ENCODE measurements at places on chromosomes 3 and 15. TPM values are rescaled to one million over a fixed set of nuclear protein-coding genes. Genes with fewer than 3 reads are reported as not detected.
A peak's percentile ranks its signal among the peaks of the same experiment; 100 is the strongest.

GRCh38 chr3:52108302-52109232, 45.7 kb downstream of the POC1A start:
- H3K27me3 ChIP-seq, result no peaks in the 10 kb centered on the region
- no peak overlapping the region for H3K4me3 ChIP-seq
- H3K27ac ChIP-seq, result no peak overlapping the region
- peaks cover 2% of the 10 kb centered on the region for H3K36me3 ChIP-seq

DNA sequence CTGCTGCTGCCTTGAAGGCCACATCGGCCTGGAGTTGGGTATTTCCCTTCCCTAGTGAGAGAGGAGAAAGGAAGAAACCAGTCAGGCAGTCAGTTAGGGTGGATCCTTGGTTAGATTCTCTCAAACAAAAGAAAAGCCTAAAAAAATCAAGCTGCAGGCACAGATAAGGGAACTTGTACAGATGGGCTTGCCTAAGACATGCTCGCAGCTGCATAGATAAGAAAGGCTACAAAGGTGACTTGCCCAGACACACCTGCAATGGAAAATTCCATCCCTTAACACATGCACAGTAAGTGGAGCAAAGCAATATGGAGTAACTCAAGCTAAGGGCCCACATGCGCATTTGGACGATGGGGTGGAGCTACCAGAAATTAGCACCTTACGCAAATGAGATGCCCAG, 199.7 kb upstream of the ARPP21 start:
- H3K4me1 ChIP-seq, result no peaks in the 10 kb centered on the region
- H3K4me3 ChIP-seq, result no peak overlapping the region
- DNase-seq, result no peak
- no peak overlapping the region for H3K27ac ChIP-seq
- H3K36me3 ChIP-seq, result no peaks in the 10 kb centered on the region
- H3K27me3 ChIP-seq, result no peaks in the 10 kb centered on the region

The ADAM10 gene
- total RNA-seq, result 137 TPM

GRCh38 chr15:82597815-82598214, 49.3 kb downstream of the CPEB1 start:
- no peaks in the 10 kb centered on the region for H3K4me1 ChIP-seq
- H3K36me3 ChIP-seq, result no peaks in the 10 kb centered on the region
- no peak overlapping the region for H3K4me3 ChIP-seq
- no peak for DNase-seq

- H3K4me1 ChIP-seq, result no peaks in the 10 kb centered on the region
- H3K4me3 ChIP-seq, result peak overlapping the region; percentile 3
- H3K36me3 ChIP-seq, result peaks cover 3% of the 10 kb centered on the region
- no peak for DNase-seq
Measured at GRCh38 chr15:49421991-49422390, 1.1 kb upstream of the FGF7 start.

The ROPN1 gene
- total RNA-seq, result not detected

The JMJD7 gene
- total RNA-seq, result 1.2 TPM

- peaks cover 75% of the 10 kb centered on the region for H3K4me1 ChIP-seq
- DNase-seq, result no peak
- H3K4me3 ChIP-seq, result no peak overlapping the region
- peaks cover 29% of the 10 kb centered on the region for H3K36me3 ChIP-seq
- peak overlapping the region; percentile 92 for H3K27ac ChIP-seq
Measured at GRCh38 chr15:92915766-92916435, 15.8 kb downstream of the CHD2 start.

The ANKRD34C gene
- total RNA-seq, result not detected

The APOD gene
- total RNA-seq, result 1.4 TPM

The RLBP1 gene
- total RNA-seq, result under 0.01 TPM

- H3K4me1 ChIP-seq, result peaks cover 9% of the 10 kb centered on the region
- H3K27me3 ChIP-seq, result peaks cover 5% of the 10 kb centered on the region
- no peak overlapping the region for H3K27ac ChIP-seq
- H3K4me3 ChIP-seq, result no peak overlapping the region
- H3K36me3 ChIP-seq, result no peaks in the 10 kb centered on the region
- DNase-seq, result peak; percentile 86
Measured at GRCh38 chr3:139127101-139127500, 82.4 kb upstream of the PRR23C start.

The CHRD gene
- total RNA-seq, result 0.29 TPM

The TTC21A gene
- total RNA-seq, result 8.5 TPM

The IQCF6 gene
- not detected for total RNA-seq

The RPL22L1 gene
- total RNA-seq, result 297 TPM

- no peak overlapping the region for H3K4me3 ChIP-seq
- H3K4me1 ChIP-seq, result peaks cover 12% of the 10 kb centered on the region
- no peaks in the 10 kb centered on the region for H3K36me3 ChIP-seq
- H3K27me3 ChIP-seq, result no peaks in the 10 kb centered on the region
- no peak overlapping the region for H3K27ac ChIP-seq
Measured at GRCh38 chr3:81735334-81735733, 26.1 kb downstream of the GBE1 start.

GRCh38 chr3:39189959-39190269, 2.5 kb downstream of the XIRP1 start:
- no peak overlapping the region for H3K4me3 ChIP-seq
- DNase-seq, result no peak
- H3K27me3 ChIP-seq, result no peaks in the 10 kb centered on the region

GRCh38 chr15:83734487-83734886, 80.6 kb downstream of the ADAMTSL3 start:
- H3K27me3 ChIP-seq, result no peaks in the 10 kb centered on the region
- H3K4me1 ChIP-seq, result peaks cover 3% of the 10 kb centered on the region
- no peak overlapping the region for H3K4me3 ChIP-seq
- no peak for DNase-seq
- H3K27ac ChIP-seq, result no peak overlapping the region

DNA sequence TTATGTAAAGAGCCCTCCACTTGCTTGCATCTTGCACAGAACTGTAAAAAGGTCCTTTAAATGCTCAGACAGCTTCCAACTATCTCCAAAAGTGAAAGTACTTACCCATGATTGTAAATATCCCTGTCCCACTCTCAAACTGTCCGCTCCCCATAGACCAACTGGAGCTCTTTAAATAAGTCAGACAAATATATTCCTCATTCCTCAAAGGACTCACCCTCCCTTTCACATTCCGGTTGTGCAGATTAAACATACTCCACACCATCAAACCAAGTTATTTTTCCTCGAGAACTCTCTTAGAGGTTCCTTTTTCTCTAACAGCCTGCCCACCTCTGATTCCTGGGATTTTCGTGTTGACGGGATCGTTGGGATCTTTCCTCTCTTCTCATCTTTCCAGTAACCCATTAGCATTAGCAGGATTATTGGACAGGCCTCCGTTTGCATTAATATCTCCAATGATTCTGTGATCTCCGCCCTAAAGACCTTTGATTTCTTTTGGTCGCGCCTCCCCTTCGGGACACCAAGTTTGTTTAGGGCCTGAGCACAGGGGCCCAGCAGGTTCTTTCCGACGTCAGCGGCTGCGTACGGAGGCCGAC, 763 bp downstream of the GOLGB1 start:
- peak; percentile 67 for DNase-seq
- peak overlapping the region; percentile 97 for H3K27ac ChIP-seq
- H3K4me1 ChIP-seq, result peaks cover 19% of the 10 kb centered on the region
- peak overlapping the region; percentile 99 for H3K4me3 ChIP-seq
- H3K27me3 ChIP-seq, result no peaks in the 10 kb centered on the region

DNA sequence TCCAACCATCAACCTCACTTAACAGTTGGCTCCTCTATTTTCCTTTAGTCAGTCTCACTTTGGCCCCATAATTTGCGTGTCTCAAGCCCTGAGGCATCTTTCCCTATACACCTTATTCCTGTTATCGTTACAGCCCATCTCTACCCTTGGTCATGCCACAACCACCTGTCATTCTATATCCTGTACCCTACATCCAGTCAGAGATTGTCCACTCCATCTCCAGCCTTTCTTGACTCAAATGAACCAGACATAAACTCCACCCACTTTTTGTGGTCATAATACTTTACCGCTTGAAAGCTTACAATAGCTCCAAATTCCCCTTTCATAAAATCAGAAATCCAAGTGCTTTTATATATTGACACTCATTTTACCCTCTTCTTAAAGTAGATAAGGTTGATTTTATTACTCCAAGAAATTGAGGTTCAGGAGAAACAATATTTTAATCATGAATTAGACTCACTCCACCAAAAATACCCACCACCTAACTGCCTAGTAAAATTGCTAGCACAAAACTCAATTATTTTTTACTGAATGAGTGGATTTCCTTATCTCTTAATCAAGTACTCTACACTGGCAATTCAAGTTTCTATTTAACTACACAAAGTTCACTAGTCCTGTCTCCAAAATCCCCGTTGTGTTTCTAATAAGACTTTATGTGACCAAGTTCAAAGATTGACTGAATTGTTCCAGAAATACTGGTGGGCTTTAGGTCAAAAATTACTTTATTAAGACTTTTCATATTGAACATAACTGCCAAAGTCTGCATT, 9.1 kb downstream of the CCR4 start:
- no peaks in the 10 kb centered on the region for H3K4me1 ChIP-seq
- H3K36me3 ChIP-seq, result no peaks in the 10 kb centered on the region
- no peak for DNase-seq
- H3K27ac ChIP-seq, result no peak overlapping the region
- H3K27me3 ChIP-seq, result peaks cover 5% of the 10 kb centered on the region

GRCh38 chr3:187265461-187265955, 26.0 kb downstream of the MASP1 start:
- H3K36me3 ChIP-seq, result no peaks in the 10 kb centered on the region
- H3K4me1 ChIP-seq, result peaks cover 22% of the 10 kb centered on the region
- H3K4me3 ChIP-seq, result no peak overlapping the region
- peak overlapping the region; percentile 43 for H3K27ac ChIP-seq
- no peak for DNase-seq
- H3K27me3 ChIP-seq, result no peaks in the 10 kb centered on the region

GRCh38 chr3:126081618-126082361, 2.1 kb downstream of the SLC41A3 start:
- H3K4me1 ChIP-seq, result no peaks in the 10 kb centered on the region
- H3K4me3 ChIP-seq, result no peak overlapping the region
- peak; percentile 95 for DNase-seq
- H3K27ac ChIP-seq, result no peak overlapping the region
- no peaks in the 10 kb centered on the region for H3K27me3 ChIP-seq
- H3K36me3 ChIP-seq, result no peaks in the 10 kb centered on the region

GRCh38 chr3:53646723-53647122, 152.3 kb downstream of the CACNA1D start:
- no peaks in the 10 kb centered on the region for H3K27me3 ChIP-seq
- no peak overlapping the region for H3K4me3 ChIP-seq
- H3K4me1 ChIP-seq, result no peaks in the 10 kb centered on the region
- no peak for DNase-seq
- H3K36me3 ChIP-seq, result no peaks in the 10 kb centered on the region

The CCNB2 gene
- total RNA-seq, result 6.5 TPM

GRCh38 chr3:183534249-183534648, 21.3 kb downstream of the KLHL6 start:
- H3K36me3 ChIP-seq, result no peaks in the 10 kb centered on the region
- H3K27ac ChIP-seq, result no peak overlapping the region
- H3K27me3 ChIP-seq, result peaks cover 8% of the 10 kb centered on the region
- H3K4me3 ChIP-seq, result no peak overlapping the region
- DNase-seq, result no peak
- H3K4me1 ChIP-seq, result peaks cover 14% of the 10 kb centered on the region

The ELL3 gene
- total RNA-seq, result 3.6 TPM

The KLHL40 gene
- not detected for total RNA-seq

The TRIM59 gene
- 21.5 TPM for total RNA-seq

- no peak overlapping the region for H3K4me3 ChIP-seq
- no peaks in the 10 kb centered on the region for H3K4me1 ChIP-seq
- no peak overlapping the region for H3K27ac ChIP-seq
- H3K36me3 ChIP-seq, result no peaks in the 10 kb centered on the region
- no peak for DNase-seq
Measured at GRCh38 chr3:17122758-17123157, 238.0 kb downstream of the PLCL2 start.

DNA sequence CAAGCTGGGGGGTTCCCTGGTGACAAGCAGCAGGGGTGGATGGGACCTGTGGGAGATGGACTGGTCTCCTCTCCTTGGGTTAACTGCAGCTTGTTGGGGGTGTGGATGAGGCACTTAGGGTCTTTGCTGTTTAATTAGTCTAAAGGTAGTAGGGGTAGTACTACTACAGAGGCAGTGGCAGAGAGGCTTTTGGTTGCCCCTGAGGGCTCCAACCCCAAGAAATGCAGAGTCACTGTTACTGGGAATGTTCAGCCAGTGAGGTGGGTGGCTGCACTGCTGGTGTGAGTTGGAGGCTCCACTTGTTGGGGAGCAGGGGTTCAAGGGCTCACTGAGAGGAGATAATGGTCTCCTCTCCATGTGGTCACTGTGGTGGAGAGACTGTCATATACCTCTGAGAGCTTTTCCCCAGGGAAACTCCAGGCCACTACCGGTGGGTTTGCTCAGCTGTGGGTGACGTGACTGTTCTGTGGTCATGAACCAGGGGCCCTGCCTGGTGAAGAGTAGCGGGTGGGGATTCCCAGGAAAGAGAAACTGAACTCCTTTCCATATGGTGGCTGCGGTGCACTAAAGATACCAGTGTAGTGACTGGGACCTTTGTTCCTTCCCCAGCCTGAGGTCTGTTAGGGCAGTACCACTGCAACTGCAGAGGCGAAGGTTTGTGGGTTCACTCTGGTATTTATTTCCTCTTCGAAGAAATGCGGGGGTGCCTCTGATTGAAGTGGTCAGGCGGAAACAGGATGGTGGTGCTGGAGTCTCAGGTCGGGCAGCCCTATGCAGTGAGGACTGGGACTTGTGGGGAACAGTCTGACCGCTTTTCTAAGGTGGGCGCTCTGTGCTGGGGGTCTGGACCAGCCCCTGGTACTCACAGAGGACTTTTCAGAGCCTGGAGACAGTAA, 68.9 kb upstream of the TNFSF10 start:
- H3K4me3 ChIP-seq, result no peak overlapping the region
- H3K27ac ChIP-seq, result no peak overlapping the region
- no peaks in the 10 kb centered on the region for H3K36me3 ChIP-seq
- peak; percentile 35 for DNase-seq
- H3K27me3 ChIP-seq, result no peaks in the 10 kb centered on the region

DNA sequence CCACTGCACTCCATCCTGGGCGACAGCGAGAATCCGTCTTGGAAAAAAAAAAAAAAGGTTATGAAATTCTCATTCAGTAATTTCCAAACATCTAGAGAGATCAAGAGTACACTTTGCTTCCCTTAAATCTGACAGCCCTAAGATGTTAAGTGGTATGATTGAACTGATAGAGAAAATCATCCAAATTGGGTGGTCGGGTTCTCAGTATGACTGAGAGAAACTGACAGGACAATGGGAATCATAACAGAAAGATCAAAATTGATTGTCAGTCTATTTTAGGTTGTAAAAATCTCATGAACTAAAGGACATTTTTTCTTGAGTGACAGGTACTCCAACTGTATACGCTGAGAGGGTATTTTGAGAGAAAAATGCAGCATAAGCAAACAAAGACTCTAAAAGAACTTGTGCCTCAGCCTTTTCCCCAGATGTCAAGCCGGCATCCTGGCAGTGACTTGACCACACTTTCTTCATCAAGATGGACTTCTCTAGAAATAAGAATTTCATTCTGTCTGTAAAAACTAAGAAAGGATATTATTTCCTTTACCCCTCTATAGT, 65.8 kb downstream of the MYO5A start:
- DNase-seq, result no peak
- no peak overlapping the region for H3K4me3 ChIP-seq
- H3K27ac ChIP-seq, result no peak overlapping the region
- no peaks in the 10 kb centered on the region for H3K27me3 ChIP-seq
- H3K36me3 ChIP-seq, result no peaks in the 10 kb centered on the region
- peaks cover 10% of the 10 kb centered on the region for H3K4me1 ChIP-seq

The BTLA gene
- total RNA-seq, result 0.36 TPM

- H3K4me1 ChIP-seq, result peaks cover 22% of the 10 kb centered on the region
- DNase-seq, result no peak
- H3K27ac ChIP-seq, result no peak overlapping the region
Measured at GRCh38 chr3:129563850-129564535, 21.0 kb downstream of the H1-8 start.

The RTP3 gene
- total RNA-seq, result not detected

- peak; percentile 17 for DNase-seq
- no peak overlapping the region for H3K4me3 ChIP-seq
- H3K27me3 ChIP-seq, result no peaks in the 10 kb centered on the region
- H3K4me1 ChIP-seq, result no peaks in the 10 kb centered on the region
- H3K36me3 ChIP-seq, result no peaks in the 10 kb centered on the region
Measured at GRCh38 chr15:95394186-95395067, 936.1 kb upstream of the NR2F2 start.
